Nephron progenitor cell (in vitro differentiated cells): ENCODE measurements at places on chromosomes 2 and 18.

GRCh38 chr2:30761226-30761625 lies 46.0 kb downstream of the CAPN13 start:
- DNase-seq, result no peak

- no peak for DNase-seq
These were observed 7.8 kb upstream of the ANXA4 start for GRCh38 chr2:69734035-69734611.

- no peak for DNase-seq
These were observed 37.1 kb downstream of the RRM2 start for GRCh38 chr2:10159581-10160131.

- no peak for DNase-seq
These were observed 477.5 kb upstream of the SPHKAP start for GRCh38 chr2:228658998-228659397.

- peak; percentile 9 for DNase-seq
These were observed 95.9 kb upstream of the GRB14 start for GRCh38 chr2:164717000-164717803.

DNA sequence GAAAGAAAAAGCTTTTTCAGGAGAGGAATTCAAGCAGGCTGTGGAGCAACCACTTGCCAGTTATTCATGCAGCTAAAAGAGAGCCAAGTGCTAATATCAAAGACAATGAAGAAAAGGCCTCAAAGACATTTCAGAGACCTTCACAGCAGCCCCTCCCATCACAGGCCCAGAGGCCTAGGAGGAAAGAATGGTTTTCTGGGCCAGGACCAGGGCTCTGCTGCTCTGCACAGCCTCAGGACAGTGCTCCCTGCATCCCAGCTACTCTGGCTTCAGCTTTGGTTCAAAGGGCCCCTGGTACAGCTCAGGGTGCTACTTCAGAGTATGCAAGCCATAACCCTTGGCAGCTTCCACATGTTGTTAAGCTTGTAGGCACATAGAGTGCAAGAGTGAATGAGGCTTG lies 119.5 kb downstream of the MSTN start:
- no peak for DNase-seq

DNA sequence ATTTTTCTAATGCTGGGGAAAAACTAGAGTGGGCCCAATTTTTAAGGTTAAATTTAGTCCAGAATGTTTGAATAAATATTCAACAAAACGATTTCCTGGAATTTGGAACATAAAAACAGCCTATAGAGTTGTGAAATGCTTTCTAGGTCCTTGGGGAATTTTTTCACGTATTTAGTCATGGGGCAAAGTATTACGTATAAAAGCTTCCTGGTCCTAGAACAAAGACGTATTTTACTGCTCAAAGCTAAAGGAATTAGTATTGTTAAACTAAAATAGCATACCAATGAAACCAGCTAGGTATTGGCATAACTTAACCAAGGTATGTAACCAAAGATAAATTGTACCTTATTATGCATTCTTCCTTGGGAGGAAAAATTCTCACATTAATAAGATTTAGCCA lies 1.6 kb downstream of the SESTD1 start:
- no peak for DNase-seq

DNA sequence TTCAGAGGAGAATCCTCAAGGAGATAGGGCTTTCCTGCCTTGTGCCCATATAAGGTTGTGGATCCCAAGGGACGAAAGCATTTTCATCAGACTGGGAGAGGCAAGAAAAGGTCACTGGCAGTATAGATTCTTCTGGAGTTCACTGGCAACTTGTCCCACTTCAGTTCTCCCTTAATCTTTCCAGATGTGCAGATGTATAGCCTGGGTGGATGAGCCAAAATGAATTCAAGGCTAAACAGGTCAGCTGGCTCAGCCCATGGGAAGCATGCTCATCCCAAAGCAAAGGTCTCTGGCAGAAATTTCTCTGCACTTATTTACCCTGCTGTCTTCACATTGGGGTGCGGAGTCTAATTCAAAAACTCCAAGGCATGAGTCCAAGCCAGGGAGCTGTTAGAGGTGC lies 148.9 kb upstream of the TNP1 start:
- no peak for DNase-seq

DNA sequence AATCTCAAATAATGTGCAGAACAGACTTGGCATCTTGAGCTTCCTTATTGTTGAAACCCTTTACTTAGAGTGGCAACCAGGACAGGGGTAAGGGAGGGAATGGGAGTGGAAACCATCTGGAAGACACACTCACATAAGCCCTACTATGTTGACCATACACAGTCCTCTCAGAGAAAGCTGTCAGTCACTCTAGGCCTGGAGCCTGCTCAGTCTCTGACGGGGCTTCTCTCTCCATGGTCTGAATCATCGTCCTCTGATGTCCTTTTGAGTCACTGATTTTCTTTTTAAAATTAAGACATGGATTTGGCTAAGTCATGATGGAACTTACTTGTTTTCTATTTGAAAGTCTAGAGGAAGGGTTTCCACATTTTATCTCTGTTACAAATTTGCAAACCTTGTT lies 74.0 kb downstream of the MYO1B start:
- no peak for DNase-seq

- DNase-seq, result peak; percentile 96
These were observed at the start of gene UNC80 for GRCh38 chr2:209771474-209772289. Gene UNC80 (plus strand): TSS chr2:209771832. CDS start chr2:209772073, 241 bp downstream.

GRCh38 chr18:9659499-9660375 lies 45.4 kb upstream of the PPP4R1 start:
- no peak for DNase-seq

- no peak for DNase-seq
These were observed 79.8 kb upstream of the CCDC141 start for GRCh38 chr2:179129574-179130238.

- peak; percentile 4 for DNase-seq
These were observed 117.4 kb upstream of the CWC22 start for GRCh38 chr2:180124273-180125139.

DNA sequence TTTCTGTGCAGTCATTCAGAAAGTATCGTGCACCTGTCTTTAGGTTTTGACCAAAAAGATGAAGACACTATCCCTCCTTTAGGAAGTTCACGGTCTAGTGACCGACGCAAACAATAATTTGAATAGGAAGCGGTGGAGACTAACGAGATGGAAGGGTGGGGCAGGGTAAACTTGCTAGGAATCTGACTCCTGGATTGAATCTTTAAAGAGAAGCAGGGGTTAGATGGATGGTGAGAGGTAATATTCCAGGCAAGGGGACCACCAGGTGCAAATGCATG lies 651 bp upstream of the TXNL1 start:
- DNase-seq, result no peak
